ENCODE measurements at places on chromosomes 7 and 10. TPM values are rescaled to one million over a fixed set of nuclear protein-coding genes. Genes with fewer than 3 reads are reported as not detected.

RBP4 gene
- total RNA-seq = 6.6 TPM

TLL2 gene
- total RNA-seq = 0.17 TPM

PKD2L1 gene
- not detected for total RNA-seq

GRCh38 chr7:39198556-39198955, 220.8 kb downstream of the POU6F2 start:
- DNase-seq = no peak
